ENCODE measurements at places on chromosomes 5 and 9.
A peak's percentile ranks its signal among the peaks of the same experiment; 100 is the strongest.

GRCh38 chr5:98763001-98763630 lies 10.3 kb upstream of the RGMB start:
- no peak for DNase-seq

GRCh38 chr5:168300326-168301182 lies 9.1 kb downstream of the WWC1 start:
- DNase-seq = no peak

DNA sequence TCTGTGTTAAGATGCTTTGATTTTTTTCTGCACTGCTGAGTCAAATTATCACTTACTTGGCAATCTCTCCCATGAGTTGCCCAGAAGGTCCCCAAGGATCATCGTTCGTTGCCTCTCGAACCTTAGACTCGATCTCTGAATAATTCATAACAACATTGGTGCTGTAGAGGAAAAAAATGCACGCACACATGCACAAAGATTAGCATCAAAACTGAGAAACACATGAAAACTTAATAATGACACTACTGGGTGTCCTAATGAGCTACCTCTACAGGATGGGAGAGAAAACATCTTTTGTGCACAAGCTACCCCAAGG lies 41.6 kb downstream of the CLINT1 start:
- no peak for DNase-seq

DNA sequence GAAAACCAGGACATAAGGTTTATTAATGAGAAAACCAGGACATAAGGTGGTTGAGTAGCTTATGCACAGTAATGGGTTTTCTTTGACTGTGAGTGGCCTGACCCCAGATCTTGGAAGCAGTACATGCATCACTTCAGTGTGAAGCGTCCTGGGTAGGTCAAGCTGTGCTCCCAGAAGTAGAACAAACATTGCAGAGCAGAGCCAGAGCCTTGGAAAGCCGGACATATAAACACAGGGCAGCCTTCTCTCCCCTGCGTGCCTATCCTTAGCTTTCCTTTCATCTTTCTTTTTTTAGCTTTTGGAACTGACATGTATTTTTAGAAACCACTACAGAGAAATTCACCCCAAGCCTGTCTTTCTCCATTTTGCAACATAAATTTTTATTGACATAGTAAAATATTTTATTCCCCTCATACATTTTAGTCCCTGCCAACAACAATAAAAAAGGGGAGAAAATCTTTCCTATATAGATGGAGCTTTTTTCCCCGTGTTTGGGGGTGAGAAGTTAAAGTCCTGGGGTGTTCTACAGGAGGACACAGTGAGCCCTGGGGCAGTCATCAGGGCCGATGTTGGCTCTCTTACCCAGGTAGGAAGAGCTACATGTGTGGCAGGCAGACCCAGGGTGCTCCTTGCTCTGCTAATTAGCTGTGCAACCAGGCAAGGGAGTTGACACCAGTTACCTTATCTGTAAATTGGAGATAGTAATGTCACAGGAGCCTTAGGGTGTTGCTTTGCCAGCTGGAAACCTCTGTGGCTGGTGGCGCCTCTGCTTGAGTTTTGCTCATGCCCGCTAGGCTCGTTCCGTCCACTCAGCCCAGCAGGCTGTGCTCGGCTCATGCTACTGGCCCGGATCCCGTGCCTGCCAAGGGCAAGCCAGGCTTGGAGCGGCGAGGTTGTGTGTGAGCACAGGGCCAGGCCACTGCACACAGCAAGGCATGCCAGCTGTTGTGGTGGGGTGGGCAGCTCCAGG lies 389.6 kb downstream of the KDM4C start:
- peak; percentile 19 for DNase-seq

GRCh38 chr5:125152044-125152443 lies 405.6 kb upstream of the ZNF608 start:
- no peak for DNase-seq

DNA sequence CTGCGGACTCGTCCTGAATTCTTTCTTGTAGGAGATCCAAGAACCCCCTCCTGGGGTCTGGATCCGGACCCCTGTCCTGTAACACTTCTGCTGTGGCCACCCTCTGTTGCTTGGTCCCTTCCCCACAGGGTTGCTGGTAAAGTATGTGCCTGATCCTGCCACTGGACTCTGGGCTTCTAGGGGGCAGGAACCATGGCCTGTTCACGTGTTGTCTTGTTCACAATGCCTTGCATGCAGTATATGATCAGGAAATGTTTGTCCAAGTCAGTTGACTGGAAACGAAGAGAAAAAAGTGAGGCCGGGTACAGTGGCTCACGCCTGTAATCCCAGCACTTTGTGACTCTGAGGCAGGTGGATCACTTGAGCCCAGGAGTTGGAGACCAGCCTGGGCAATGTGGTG lies 139.3 kb upstream of the ALDH1B1 start:
- DNase-seq = no peak

Data from Ammon's horn (tissue), 1 donor.